Activated T-cell treated with anti-CD3 and anti-CD28 coated beads, Interleukin-2, amount 50 U/mL, for 72 hours (primary cell): ENCODE measurements at places on chromosomes 13 and 19. TPM values are rescaled to one million over a fixed set of nuclear protein-coding genes. Genes with fewer than 3 reads are reported as not detected.

DNA sequence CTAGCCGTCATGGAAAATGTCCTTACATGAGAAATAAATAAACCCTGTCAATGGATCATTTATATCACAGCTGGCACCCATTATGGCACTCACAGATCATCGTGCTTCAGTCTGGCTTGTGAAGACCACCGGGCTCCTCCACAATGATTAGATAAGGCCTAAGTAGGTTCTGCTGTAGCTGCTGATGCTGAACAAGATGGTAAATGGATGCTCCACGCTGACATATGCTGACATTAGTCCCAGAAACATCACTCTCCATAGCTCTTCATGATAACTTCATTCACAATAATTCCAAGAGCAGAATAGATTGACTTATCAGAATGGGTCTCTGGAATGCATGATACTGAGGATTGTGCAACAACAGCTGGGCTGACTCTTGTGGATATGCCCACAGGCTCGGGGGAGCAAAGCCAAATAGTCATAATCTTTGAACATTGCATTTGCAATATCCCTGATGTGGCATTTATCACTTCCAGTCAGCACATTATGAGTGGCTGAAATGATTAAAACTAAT lies 63.8 kb upstream of the RXFP2 start:
- DNase-seq: no peak

DNA sequence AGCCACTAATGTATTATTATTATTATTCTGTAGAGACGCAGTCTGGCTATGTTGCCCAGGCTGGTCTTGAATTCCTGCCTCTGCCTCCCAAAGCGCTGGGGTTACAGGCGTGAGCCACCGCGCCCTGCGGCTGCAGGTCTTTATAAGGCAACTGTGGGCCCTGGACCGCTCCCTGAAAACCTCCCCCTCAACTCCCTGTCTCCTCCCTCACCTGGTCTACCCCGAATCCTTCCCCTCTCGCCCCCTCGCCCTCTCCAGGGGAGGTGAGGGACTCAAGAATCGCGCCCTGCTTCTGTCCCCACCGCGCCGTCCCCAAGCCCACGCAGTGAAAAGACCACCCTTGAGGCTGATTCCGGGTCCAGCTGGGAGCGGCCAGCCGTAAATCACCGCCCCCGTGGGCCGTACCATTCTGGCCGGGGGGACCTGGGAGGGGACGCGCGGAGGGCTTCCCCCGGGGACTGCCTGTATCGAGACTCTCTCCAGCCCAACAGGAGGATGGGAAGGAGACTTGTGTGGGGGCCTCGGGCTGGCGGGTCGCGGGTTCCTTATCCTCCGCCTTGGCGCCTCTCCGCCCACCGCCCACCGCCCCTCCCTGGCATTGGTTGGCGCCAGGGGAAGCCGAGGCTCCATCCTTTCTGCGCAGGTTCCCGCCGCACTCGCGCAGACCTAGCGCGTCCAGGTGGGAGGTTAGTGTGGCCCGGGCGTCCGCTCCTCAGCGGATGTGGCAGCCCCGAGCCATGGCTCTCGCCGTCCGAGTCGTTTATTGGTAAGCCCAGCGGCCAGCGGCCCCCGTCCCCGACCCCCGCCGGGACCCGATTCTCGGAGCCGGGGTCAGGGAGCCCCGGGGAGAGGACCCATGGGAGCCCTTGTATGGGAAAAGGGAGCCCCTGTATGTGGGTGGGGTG lies at the start of gene SELENOW:
Gene SELENOW (plus strand): TSS at position 655 of the 905 bp plus-strand sequence. CDS start 83 bp downstream, at position 738.
- peak; percentile 88 for DNase-seq

GRCh38 chr13:78601874-78602560 lies 1.3 kb downstream of the POU4F1 start:
- DNase-seq: no peak

VN1R2 gene
- not detected for total RNA-seq

GRCh38 chr13:33494596-33495204 lies 209.1 kb upstream of the STARD13 start:
- DNase-seq: no peak

CGB8 gene
- total RNA-seq: not detected

GRCh38 chr13:44151474-44151873 lies 222.2 kb upstream of the SERP2 start:
- no peak for DNase-seq

PGLYRP2 gene
- 0.21 TPM for total RNA-seq

FAM216B gene
- not detected for total RNA-seq

DNA sequence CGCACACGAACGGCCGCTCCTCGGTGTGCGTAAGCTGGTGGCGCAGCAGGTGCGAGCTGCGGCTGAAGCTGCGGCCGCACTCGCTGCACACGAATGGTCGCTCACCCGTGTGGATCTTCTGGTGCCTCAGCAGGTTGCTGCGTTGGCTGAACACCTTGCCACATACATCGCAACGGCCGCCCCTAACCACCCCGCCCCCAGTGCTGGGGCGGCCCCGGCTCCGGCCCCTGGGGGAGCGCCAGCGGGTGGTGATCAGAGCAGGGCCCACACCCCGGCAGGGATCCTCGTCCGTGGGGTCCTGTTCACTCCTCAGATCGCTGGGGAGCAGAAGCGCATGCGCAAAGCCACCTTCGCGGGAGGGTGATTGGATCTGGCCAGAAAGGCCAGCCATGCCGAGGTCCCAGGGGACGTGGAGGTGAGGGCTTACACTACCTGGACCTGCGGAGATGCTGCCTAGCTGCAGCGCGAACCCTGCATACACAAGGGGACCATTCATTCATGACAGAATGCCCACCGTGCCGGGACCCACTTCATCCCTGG lies 4.7 kb upstream of the UBE2M start:
- peak; percentile 43 for DNase-seq

VSIG10L gene
- 7.6 TPM for total RNA-seq

- DNase-seq: no peak
Observed at GRCh38 chr13:110334841-110335490, 27.9 kb downstream of the COL4A2 start.

DNA sequence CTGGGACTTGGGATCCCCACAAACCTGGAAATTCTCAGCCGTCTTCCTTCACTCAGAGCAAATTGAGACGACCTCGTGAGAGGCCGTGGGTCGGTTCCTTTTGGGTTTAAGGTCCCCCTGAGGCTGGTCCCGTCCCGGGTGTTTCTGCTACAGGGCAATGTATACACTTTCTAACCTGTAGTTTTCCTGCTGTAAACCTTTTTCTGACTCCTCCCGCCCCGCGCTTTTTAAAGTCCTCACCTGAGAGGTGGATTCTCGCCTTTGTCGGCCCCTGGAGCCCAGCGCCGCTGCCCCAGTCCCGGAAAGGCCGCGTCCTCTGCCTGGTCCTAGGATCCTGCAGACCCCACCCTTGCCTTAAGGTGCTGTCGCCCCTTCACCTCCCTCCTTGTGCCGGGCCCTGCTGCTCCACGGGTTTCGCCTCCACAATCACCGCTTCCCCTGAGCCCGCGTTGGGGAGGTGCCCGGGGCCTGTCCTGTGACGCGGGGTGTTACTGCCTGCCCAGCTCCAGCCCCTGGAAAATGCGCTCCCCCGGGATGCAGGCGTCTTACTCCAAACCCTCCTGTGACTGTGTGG lies 391 bp downstream of the ZNF761 start:
- DNase-seq: no peak

GRCh38 chr13:64007339-64007738 lies 2591.7 kb upstream of the PCDH20 start:
- DNase-seq: no peak

DNA sequence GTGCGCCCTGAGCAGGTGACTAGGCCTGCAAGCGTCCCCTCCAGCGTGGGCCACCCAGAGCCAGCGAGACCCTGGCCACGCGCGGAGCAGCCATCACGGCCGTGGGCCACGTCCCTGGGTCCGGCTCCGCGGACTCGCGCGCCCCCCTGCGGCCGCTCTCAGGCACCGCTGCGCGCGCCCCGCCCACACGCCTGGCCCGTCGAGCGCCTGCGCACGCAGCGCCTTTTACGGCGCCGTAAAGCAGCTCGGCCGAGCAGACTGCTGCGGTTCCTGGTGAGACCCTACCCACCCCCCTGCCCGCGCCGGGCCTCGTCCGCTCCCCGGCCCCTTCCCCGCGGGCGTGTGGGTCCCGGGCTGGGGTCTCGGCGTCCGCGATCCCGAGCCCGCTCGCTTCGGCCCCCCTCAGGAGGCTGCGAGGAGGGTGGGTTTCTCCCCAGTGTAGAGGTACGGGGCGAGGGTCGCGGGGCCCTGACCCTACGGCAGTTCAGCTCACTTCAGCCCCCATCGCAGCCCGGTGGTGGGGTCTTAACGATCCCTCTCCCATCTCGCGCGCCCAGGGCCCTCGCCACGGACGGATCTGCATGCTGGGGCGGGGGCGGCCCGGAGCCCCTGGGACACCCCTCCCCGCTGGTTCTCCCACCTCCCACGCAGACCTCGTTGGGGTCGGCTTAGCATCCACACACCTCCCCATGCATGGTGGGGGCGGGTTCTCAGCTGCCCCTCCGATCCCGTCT lies at the start of gene TRAPPC5:
Gene TRAPPC5 (plus strand): TSS at position 228 of the 734 bp plus-strand sequence. CDS start 1,421 bp downstream, outside the sequence.
- peak; percentile 94 for DNase-seq

CADM4 gene
- 0.74 TPM for total RNA-seq

ZNF600 gene
- total RNA-seq: 14.1 TPM

- peak; percentile 56 for DNase-seq
Observed at GRCh38 chr19:46602392-46603194, 1.5 kb downstream of the CALM3 start.

GRCh38 chr19:37217480-37217774 lies 587 bp upstream of the ZNF383 start:
- DNase-seq: no peak

SSC5D gene
- 1.2 TPM for total RNA-seq

SLAIN1 gene
- 24.8 TPM for total RNA-seq

MAP4K1 gene
- total RNA-seq: 262 TPM

NAPSA gene
- total RNA-seq: 43.2 TPM

DNA sequence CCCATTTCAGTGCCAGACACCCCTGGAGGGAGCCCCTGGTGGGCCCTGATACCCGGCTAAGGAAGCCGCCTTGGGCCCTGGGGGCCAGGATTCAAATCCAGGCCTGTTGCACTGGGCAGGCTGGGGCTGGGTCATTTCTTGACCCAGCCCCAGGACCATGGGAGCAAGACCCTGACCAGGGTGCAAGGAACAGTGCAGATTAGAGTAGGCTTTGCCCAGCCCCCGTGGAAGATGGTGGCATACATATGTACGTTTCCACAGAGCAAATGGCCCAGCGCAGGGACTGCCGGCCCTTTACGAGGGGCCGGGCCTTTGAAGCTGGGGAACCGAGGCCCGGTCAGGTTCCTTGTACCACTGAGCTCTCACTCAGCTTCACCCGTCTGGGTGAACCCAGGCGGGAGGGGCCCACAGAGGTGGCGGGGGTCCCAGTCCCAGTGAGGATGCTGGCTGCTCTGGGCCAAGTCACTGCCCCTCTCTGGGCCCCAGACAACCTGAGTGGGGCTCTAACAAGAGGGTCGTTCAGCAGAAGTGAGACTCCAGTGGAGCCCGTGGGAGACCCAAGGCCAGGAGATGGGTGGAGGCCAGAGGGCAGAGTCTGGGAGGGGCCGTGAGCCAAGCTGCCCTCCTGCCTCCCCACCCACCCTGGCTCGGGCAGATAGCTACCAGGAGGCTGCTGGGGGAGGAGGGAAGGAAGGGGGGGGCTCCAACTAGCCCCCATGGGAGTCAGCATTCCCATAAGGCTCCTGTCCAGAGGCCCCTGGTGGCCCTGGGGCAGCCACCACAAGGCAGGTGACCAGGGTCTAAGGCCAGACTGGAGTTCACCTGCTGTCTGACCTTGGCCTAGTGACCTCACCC lies 2.7 kb downstream of the MKNK2 start:
- DNase-seq: no peak

DNA sequence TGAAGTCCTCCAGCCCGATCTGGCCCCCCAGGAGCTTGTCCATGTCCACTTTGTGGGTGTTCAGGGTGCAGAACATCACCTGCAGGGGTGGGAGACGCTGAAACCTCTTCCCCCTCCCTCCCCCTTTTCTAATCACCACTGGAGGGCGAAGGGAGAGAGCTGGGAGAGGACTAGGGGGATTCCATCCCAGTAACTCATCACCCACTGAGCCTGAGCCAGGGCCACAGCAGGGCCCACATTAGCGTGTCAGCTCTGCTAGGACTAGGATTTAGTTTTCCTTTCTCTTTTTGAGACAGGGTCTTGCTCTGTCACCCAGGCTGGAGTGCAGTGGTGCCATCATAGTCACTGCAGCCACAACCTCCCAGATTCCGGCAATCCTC lies 5.5 kb upstream of the PTGER1 start:
- DNase-seq: no peak

- DNase-seq: no peak
Observed at GRCh38 chr13:22079961-22080360, 409.1 kb downstream of the FGF9 start.

ADAMTS10 gene
- 9.6 TPM for total RNA-seq

- no peak for DNase-seq
Observed at GRCh38 chr19:512547-513365, 5.5 kb downstream of the TPGS1 start.

DNA sequence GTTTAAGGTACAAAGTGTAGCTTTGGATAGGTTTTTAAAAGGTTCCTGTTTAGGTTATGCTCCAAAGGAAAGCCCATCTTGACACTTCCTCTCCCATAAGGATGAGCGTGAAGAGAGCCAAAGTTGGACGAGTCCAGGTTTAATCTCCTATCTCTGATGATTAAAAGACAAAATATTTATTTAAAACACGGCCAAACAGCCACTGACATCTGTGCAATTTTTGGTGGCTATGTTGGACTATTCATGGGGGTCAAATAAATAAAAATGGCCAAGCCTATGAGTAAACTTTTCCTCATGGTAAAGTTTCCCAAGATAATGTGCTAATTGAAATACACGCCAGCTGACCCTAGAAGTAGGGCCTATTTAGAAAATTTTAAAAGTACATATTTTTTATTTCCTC lies 69.0 kb upstream of the DOCK9 start:
- DNase-seq: no peak

GRCh38 chr19:35476149-35476548 lies 14.1 kb downstream of the KRTDAP start:
- peak; percentile 23 for DNase-seq

- no peak for DNase-seq
Observed at GRCh38 chr19:23884363-23884762, 30.3 kb upstream of the ZNF726 start.

C13orf42 gene
- total RNA-seq: not detected

DNA sequence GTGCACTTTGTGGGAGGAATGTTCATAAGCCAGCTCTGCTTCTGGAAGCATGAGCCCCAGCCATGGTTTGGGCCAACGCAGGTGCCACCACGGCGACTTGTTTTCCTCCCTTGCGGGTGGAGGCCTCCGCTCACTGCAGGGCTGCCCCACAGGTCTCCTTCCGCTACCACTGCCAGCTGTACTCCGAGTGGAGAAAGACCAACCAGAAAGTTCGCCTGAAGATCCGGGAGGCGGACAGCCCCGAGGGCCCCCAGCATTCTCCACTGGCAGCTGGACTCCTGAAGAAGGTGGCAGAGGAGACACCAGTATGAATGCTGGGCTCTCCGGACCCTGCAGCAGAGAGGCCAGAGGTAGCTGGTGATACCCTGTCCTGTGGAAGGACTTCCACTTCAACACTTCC lies 6.5 kb upstream of the HNRNPM start:
- DNase-seq: no peak

DNA sequence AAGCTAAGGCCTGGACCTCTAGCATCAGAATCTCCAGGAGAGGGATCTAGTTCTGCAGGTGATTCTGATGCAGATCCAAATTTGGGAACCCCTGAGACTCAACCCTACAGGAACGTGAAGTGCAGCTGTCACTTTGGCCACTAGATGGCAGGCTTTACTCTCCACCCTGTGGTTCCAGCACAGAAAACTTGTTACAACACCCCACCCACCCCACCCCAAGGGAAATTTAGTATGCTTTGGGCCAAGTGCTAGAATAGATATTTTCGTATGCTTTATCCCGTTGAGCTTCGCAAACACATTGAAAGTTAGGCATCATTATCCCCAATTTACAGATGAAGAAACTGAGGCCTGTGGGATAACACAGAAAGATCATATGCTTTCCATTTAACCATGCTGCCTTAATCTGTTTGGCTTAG lies 232.0 kb downstream of the B3GLCT start:
- DNase-seq: peak; percentile 42

TGFBR3L gene
- total RNA-seq: 9.7 TPM

- no peak for DNase-seq
Observed at GRCh38 chr13:47594833-47595232, 406.2 kb downstream of the SUCLA2 start.
